ENCODE measurements at places on chromosomes 7 and 10. TPM values are rescaled to one million over a fixed set of nuclear protein-coding genes. Genes with fewer than 3 reads are reported as not detected.
A peak's percentile ranks its signal among the peaks of the same experiment; 100 is the strongest.

GRCh38 chr10:130579913-130580312 is 443.7 kb downstream of the GLRX3 start:
- DNase-seq, result no peak

DNA sequence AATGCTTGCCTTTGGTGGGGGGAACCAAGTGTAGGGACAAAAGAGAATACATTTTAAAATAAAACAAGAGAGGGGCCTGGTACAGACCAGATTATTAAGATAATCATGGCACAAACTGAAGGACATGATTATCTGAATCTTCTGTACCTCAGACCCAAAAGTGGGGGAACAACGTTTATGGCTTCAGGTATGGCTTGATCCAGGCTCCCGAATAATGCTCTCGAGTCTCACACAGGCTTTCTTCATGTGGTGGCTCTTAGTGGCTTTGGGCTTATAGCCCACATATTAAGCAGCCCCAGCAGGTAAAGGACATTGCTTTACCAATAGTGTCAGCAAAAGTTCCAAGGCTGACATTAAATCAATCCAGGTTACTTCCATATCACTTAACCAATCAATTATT is 106.8 kb upstream of the FOXK1 start:
- DNase-seq, result no peak

- peak; percentile 55 for DNase-seq
Observed at GRCh38 chr7:151276666-151277590, 28.4 kb upstream of the SMARCD3 start.

SKAP2 gene
- total RNA-seq, result 5.1 TPM

DNA sequence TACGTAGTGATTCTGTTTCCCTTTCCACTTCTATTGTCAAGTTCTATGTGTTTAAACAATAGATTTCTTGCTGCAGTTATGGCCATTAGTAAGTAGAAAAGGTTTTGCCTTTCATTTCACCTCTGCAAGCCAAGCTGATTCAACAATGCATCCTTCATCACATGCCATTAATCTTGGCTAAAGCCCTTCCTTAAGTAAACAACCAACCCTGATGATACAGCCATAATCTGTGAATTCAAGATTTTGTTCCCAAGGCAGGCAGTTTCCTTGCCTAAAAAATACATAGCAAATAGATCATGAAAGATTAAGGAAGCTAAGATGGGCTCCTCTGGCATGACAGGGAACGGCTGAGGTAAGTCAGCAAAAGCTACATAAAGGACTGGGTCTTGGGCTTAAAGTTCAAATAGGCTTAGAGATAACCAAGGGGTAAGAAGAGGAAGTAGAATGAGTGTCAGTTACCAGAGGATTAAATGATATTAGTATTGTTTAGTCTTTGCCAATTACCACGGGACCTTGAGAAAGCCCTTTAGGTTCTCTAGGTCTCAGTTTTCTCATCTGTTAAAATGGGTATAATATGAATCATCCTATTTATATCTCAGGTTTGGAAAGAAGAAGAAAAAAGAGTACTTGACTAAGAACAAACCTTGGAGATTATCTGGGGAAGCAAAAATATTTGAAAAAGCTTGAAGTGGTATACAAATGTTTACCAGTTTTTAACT is 35.9 kb upstream of the ANK3 start:
- no peak for DNase-seq

GRCh38 chr7:157507987-157508386 is 171.2 kb downstream of the DNAJB6 start:
- no peak for DNase-seq

DNA sequence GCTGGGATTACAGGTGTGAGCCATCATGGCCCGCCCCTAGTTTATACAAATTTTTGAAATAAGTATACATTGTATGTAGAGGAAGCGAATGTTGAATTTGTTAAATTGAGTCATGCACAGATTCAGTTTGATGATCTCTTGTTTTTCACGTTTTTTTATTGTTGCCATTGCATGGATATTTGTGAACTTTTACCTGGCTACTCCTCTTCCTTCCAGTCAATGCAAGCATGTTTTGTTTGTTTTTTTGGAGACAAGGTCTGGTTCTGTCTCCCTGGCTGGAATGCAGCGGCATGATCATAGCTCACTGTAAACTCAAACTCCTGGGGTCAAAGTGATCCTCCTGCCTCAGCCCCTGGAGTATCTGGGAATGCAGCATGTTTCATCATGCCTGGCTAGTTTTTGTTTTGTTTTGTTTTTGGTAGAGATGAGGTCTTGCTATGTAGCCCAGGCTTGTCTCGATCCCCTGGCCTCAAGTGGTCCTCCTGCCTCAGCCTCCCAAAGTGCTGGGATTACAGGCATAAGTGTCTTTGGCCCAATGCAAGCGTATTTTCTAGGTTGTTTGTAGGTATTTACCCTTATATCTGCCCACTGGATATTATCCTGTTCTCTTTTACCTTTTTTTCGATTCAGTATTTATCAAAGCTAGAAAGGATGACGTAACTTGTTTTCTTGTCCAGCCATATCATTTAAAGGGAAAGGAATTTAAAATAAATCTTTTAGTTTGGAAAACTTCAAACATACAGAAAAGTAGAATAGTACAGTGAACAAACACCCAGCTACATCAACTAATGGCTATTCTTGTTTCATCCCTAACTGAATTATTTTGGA is 11.0 kb downstream of the LCOR start:
- no peak for DNase-seq

PNLIP gene
- total RNA-seq, result not detected

- DNase-seq, result no peak
Observed at GRCh38 chr7:11703829-11704228, 128.2 kb downstream of the THSD7A start.

CLCN1 gene
- not detected for total RNA-seq

DNA sequence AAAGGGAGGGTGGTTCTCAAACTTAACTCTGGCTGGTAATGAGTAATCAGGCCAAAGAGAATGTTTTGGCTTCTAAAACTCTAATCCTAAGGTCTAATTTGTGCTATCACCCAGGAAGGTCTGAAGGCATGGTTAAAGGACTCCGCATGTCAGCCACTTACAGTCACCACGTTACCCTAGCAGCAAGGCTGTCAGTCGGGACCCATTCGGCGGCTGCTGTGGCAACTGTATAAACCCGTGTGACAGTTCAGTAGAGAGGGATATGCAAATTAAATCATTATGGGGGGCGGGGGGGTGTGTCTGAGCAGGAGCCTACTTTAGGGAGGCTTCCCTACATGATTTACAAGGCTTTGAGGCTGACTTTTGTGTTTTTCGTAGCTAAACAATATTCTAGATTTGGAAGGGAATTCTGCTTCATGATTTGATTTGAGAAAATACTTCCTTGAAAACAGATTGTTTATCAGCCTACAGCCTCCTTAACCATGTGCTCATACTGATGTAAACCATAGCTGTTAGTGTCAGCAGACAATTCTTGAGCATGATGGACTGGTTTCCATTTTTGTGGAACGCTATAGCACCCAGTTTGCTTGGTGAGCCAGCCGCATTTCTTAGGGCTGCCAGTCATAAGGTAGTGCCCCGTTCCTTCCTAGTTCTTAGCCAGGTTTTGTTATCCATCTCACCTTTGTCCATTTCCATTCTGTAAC is 284.4 kb downstream of the USP6NL start:
- no peak for DNase-seq

RPEL1 gene
- total RNA-seq, result not detected

DNA sequence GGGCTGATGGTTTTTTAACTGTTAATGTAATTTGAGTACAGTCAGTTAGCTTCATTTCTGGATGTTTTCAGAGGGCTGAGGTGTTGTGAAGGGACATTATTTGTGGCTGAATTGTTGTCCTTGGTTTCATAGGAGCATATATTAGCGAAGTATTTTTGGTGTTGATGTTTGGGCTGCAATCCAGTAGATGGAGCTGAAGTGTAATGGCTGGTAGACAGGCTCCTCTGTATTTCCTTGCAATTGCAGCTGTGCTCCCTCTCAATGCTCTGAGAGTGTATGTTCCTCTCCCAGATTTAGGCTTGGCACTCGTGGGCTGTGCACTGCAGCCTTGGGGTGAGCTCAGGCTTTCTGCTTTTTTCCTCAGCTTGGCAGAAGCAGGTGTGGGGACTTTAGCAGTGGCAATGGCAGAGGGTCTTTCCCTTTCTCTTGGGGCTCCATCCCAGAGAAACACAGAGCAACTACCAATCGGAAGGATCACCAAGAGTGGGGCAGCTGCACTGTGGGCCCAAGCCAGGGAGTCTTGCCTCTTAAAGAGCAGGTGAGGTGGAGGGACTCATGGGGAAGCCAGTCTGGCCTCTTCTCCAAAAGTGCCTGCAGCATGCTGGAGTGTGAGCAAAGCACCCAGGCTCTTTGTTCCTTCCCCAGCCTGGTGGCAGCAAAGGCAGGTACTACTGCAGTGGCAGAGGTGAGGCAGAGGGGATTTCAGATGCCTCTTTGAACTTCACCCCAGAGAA is 544.4 kb downstream of the SH2D4B start:
- DNase-seq, result no peak

IFIT1B gene
- total RNA-seq, result not detected

- DNase-seq, result no peak
Observed at GRCh38 chr7:234051-234707, 41.8 kb downstream of the FAM20C start.

- DNase-seq, result no peak
Observed at GRCh38 chr10:110073896-110074295, 66.1 kb downstream of the ADD3 start.

ASB15 gene
- not detected for total RNA-seq

MDFIC gene
- total RNA-seq, result 58.1 TPM

DNA sequence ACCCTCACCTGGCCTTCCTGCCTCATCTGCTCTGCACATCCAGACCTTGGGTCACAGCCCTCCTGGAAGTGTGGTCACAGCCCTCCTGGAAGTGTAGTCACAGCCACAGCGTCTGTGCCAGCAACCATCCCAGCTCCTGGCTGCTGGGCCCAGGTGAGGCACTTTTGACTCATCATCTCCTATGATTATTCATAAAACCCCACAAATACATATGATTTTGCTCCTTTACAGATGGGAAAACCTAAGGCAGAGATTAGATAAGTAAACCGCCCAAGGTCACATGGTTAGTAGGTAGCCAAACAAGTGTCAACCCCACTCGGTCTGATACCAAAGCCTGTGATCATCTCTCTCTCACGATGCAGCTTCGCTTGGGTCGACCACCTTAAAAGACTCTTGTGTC is 94.3 kb downstream of the PRLHR start:
- DNase-seq, result no peak

DNA sequence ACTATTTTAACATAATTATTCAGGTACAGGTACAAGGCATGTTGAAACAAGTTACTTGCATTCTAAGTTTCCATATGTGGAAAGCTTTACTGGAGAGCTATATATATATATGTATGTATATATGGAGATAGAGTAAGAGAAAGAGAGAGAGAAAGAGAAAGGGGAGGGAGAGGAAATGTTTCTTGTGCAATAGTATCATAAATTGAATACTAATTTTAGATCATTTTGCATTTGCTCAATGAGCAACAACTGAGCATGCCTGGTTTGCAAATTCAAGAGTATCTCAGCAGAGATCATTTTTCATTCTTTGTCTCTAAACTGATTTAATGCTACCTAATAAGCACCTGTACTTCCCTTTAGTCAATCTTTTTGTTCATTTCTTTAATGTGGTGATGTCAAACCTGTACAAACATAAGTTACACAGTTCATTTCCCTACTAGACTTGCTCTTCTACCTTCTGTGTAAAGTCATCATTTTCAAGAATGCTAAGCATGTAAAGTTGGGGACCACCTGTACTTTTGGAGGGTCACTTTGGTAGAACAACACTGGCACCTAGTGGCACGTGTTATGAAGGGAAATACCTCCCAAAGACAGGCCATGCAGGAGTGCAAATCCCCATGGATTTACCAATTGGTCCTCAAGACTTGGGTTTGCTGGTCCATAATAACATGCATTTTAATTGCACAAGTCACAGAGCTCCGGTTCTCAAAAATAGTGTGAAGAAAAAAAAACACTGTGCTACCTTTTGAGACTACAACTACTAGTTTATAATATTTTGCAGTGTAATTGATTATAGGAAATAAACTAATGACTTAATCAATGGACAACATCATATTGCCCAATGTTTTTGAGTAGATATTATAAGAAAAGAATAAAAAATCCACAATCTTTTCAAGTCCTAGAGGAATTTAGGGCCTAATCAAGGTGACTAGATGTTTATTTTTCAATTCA is 431.2 kb upstream of the IGFBP3 start:
- DNase-seq, result no peak
